ENCODE measurements at places on chromosomes 2 and 18.

- DNase-seq: no peak
These were observed 8.0 kb downstream of the NTSR2 start for GRCh38 chr2:11661891-11662435.

GRCh38 chr18:67977067-67977616 is 460.6 kb upstream of the DSEL start:
- no peak for DNase-seq

GRCh38 chr2:36534275-36534799 is 63.6 kb downstream of the FEZ2 start:
- no peak for DNase-seq

GRCh38 chr2:48328942-48329723 is 200.8 kb upstream of the STON1 start:
- DNase-seq: no peak

DNA sequence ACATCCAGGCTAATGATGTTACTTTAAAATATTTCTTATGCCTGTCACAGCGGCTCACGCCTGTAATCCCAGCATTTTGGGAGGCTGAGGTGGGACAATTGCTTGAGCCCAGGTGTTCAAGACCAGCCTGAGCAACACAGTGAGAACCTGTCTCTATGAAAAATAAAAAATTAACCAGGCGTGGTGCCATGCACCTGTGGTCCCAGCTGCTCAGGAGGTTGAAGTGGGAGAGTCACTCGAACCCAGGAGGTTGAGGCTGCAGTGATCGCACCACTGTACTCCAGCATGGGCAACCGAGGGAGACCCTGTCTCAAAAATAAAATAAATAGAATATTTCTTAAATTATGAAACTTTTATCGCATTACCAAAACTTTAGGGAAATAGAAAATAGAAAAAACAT is 28.1 kb upstream of the ACTR3 start:
- no peak for DNase-seq

All from stimulated activated CD4-positive, alpha-beta T cell treated with anti-CD3 and anti-CD28 coated beads, Interleukin-15, amount 100 ng/mL, for 48 hours (primary cell).